ENCODE measurements at places on chromosomes 12 and 14.

- no peak for DNase-seq
Measured at GRCh38 chr14:26765301-26765700, 167.5 kb upstream of the NOVA1 start.

GRCh38 chr12:82650627-82651337 is 35.9 kb upstream of the TMTC2 start:
- DNase-seq, result no peak

- DNase-seq, result no peak
Measured at GRCh38 chr14:99581938-99582337, 22.1 kb downstream of the CCDC85C start.

GRCh38 chr12:130859161-130859560 is 12.7 kb upstream of the RAN start:
- DNase-seq, result no peak

DNA sequence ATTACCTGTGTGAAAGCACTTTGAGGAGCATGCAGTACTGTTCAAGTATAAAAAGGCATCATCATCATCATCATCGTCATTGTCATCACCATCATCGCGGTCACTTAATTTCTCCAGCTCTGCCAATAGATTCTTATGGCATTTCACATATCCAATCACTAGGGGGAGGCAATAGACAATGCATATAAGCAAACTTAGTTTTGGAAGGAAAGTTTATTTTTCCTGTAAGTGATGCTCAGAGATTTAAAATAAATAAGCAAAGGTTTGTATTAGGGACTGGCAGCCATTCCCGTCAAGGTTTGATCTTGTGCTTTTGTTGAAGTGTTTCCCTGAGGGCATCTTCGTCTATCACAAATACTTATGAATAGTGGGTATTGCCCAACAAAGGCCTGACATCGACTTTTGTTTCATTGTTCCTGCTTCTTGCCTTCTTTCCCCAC is 127.4 kb downstream of the KTN1 start:
- DNase-seq, result no peak

DNA sequence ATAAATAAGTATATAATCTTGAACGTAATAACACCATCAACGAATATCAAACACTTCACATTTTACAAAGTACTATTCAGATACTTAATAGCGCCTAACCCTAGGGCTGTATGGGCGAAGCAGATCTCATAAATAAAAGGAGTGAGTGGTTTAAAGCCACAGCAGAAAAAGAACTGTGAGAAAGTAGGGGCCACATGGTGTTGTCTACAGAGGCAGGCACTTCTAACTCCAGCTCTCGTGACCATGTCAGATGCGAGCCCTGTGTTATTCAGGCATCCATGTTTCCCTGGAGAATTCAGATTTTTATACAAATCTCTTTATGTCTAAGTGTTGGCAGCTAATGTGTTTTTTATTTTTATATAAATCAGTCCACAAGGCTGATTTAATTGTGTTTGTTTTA is 212.2 kb downstream of the FBXL14 start:
- no peak for DNase-seq

DNA sequence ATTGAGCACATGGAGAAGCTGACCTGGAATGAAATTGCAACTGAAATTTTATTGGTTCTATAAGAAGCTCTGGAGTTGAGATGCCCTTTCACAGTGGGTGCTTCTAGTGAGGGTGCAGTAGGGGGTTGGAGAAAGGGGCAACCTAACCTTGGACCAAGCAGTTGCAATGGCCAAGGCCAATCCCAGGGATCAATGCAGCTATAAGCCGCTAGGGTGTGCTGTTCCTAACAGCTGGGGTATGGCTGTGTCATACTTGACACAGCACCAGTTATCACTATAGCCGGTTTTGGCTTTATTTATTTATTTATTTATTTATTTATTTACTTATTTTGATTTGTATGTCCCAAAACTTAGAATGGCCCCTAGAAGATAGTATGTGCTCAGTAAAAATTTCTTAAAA is 505.9 kb downstream of the FLRT2 start:
- no peak for DNase-seq

DNA sequence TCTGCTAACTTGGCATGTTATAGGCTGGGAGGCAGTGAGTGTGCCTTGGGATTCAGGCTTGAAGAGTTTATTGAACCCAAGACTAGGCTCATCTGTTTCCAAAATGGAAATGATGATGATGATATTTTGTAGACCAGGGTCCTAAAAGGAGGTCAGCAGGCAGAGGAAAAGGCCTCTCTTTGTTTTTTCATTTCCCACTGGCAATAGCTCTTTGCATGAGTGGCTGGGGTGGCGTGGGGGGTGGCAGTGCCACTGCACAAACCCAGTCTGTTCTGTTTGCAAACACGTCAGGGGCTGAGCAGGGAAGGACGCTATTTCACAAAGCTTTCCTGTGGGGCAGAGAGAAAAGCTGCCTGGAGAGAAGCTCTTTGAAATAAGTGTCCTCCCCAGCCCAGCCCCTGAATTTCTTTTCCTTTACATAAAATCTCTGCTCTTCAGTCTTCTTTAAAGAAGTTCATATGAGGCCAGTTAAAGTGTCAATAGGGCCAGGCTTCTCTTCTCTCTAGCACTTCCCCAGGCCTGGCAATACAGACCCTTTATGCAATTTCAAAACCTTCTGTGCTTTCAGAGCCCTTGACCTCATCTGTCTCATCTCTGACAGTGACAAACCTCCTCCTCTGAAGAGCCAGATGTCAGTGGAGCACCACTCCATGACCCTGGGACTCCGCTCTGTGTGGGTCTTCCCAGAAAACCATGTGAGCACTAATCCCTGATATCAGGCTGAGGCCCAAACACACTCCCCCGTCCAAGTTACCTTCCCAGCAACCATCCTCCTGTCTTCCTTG is 72.8 kb downstream of the ZNF664 start:
- no peak for DNase-seq

GRCh38 chr12:89417246-89417977 is 65.1 kb upstream of the DUSP6 start:
- no peak for DNase-seq

- peak; percentile 53 for DNase-seq
Measured at GRCh38 chr12:100427078-100427477, 46.6 kb upstream of the NR1H4 start.

DNA sequence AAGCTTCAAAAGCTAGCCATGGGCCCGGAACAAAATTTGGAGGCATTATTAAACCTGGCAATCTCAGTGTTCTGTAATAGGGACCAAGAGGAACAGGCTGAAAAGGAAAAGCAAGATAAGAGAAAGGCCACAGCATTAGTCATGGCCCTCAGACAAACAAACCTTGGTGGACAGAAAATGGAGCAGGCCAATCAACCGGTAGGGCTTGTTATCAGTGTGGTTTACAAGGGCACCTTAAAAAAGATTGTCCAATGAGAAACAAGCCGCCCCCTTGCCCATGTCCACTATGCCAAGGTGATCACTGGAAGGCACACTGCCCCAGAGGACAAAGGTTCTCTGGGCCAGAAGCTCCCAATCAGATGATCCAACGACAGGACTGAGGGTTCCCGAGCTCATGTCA is 653.9 kb upstream of the TMEM132C start:
- DNase-seq, result peak; percentile 70

DNA sequence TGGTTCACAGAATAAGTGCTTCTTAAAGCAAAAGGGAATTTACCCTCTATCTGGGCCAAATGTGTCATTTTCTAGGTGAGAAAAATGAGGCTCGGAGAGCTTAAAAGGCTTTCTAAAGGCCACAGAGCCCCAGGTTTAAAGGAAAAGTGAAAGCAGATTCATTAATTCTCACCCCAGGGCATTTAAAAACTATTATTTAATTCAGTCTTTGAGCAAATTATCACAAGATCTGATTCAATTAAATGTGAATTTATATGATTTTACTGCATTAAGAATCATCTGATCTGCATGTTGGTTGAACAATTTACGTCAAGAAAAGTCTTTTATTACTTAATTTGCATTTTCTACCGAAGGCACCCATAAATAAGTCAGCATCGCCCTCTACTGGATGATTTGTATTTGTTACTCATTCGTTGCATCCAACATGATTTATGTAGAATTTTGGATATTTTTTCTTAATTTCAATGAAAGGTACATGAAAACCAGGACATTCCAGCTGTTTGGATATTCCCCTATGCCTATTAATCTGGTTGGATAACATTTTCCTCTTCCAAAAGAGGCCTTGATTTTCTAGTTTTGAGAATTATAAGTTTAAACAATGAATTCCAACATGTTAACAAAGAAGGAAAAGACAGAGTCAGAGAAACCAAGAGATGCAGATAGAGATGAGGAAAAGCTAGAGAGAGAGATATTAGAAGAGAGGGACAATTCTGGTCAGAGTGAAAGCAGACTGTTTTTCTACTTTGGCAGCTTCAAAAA is 19.1 kb upstream of the DHRS7 start:
- no peak for DNase-seq

DNA sequence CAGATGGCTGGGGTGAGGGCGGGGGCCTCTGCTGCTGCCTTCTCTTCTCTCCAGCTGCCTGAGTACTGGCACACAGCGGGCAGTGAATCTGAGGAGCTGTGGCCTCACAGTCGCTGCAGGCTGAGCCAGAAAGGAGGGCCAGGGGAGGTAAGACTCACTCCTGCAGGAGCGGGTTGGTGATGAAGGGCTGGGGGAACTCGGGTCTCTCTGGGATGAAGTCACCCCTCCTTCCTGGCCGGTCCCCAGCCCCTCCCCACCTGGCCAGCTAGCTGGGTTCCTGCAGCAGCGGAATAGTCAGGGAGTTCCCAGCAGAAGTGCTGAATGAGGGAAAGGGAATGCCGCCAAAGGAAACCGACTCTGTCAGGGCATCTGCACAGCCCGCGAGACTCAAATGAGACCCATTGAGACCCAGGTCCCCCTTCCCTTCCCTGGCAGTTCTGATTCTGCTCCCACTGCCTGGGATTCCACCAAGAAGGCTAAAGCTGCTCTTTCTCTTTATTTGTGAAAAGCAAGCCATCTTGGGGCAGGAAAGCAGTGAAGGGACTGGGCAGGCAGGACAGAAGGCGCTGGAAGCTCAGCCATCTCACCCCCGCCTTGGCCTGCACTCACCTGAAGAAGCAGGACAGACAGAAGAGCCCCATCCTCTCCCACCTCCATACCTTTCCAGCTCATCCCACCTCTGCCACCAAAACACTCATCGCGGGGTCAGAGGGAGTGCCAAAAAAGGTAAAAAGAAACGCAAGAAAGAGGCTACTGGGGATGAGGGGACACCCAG is 5.3 kb downstream of the NGB start:
- no peak for DNase-seq

DNA sequence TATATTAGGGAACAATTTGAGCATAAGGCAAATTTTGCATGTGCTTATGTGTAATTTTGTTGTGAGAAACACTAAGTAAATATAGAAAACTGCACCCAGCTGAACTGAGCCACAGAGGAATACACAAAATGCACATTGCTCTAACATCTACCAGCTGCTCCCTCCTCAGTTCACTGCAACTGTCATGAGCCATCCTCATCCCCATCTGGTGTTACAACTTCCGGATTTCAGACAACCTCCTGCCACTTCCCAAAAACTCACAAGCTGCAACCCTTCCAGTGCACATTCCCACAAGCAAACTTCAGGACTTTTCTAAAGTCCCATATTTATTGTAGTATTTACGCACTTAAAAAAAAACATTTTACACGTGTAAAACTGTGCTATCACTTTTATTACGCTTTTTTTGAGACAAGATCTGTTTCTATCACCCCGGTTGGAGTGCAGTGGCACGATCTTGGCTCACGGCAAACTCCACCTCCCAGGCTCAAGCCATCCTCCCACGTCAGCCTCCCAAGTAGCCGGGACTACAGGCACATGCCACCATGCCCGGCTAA is 169.1 kb upstream of the TBX3 start:
- no peak for DNase-seq

GRCh38 chr12:12804432-12804886 is 8.7 kb upstream of the DDX47 start:
- no peak for DNase-seq

DNA sequence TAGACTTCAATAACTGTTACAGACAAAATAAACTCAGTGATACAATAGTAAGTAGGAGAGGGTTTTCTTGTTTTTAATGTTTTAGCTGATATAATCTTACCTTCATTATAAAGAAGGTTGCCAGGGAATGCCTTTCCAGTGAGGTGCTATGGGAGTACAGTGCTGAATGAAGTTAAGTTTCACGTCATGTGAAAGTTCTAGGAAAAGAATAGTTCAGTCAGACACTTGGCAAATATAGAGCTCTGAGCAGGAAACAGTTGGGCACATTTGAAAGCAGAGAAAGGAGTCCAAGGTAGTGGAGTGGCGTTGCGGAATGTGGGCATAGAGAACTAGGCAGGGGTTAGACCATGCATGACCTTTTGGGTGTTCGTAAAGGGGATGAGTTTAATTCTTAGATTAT is 88.6 kb upstream of the DCN start:
- DNase-seq, result no peak

- DNase-seq, result no peak
Measured at GRCh38 chr12:98064501-98064900, 450.9 kb upstream of the TMPO start.

DNA sequence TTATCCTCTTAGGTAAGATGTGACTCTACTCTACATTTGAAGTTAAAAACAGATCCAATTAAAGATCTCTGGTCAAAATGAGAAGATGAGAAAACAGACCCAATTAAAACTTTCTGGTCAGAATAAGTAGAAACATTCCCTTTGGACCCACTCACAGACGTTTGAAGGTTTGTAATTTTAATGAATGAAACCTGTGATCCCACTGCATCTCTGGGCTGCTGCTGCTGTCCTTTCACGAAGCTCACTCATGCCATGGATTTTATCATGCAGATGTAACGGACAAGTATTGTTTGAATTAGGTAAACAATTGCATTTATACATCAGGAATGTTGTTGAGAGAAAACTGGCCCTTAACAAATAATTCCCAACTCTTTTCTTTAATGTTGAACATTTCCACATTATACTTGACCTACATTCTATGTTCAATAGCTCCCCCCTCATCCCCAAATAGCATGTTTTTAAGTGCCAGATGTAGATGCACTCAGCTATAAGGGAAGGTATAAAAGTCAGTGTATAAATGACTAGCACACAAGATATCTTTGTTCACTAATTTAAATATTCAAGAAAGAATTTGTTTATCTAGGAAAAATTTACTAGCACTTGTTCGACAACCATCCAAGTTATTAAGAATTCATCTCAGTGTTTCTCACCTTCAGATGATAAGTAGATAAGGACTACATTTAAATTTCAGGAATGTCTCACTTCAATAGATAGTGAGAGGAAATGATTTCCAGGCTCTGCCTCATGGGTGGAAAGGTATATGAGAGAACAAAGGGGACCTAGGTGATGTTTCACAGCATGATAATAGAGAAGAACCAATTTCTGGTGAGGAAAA is 202.3 kb upstream of the LMNTD1 start:
- no peak for DNase-seq

DNA sequence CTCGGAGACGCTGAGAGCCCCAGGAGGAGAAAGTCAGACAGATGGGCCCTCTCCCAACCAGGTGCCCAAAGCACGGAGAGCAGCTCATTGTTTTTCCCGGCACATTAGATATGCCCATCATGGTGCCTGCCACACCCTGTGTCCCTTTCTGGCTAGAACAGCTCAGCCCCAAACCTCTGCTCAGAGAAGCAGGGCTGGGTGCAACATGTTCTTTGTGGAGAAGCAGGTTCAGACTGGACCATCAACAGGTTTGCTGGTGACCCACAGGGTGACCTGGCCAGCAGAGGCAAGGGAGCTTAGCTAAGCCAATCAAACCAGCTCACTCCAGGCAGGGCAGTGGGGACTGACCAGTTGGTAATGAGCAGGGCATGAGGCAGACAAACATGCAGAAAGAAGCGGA is 13.4 kb downstream of the RAB15 start:
- no peak for DNase-seq

- peak; percentile 89 for DNase-seq
Measured at GRCh38 chr12:111788178-111788654, 21.5 kb downstream of the ALDH2 start.

Measured in adrenal gland (tissue), 19 donors.